ENCODE measurements at places on chromosomes 13 and 19.
A peak's percentile ranks its signal among the peaks of the same experiment; 100 is the strongest.

DNA sequence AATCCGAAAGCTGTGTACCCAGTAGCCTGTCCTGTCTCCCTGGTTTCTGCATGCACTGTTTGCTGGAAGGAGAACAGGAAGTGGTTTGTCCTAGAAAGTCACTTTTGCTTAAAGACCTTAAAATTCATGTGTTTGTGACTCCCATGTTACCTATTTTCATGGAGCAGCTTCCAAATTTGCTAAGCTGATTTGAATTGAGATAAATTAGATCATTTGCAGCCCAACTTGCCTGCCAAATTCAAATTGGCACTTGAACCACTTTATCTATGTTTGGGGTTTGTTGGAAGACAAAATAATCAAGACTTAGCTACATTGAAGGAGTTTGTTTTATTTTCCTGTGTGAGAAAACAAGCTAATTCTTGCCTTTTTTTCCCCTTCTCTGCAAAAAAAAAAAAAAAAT lies 532.5 kb downstream of the DIAPH3 start:
- no peak for DNase-seq

- peak; percentile 84 for DNase-seq
Observed at GRCh38 chr19:15629003-15629880, 11.5 kb upstream of the CYP4F3 start.

GRCh38 chr13:96294930-96295881 lies 205.3 kb downstream of the HS6ST3 start:
- DNase-seq: no peak

- DNase-seq: no peak
Observed at GRCh38 chr13:77811381-77811780, 107.2 kb downstream of the EDNRB start.

DNA sequence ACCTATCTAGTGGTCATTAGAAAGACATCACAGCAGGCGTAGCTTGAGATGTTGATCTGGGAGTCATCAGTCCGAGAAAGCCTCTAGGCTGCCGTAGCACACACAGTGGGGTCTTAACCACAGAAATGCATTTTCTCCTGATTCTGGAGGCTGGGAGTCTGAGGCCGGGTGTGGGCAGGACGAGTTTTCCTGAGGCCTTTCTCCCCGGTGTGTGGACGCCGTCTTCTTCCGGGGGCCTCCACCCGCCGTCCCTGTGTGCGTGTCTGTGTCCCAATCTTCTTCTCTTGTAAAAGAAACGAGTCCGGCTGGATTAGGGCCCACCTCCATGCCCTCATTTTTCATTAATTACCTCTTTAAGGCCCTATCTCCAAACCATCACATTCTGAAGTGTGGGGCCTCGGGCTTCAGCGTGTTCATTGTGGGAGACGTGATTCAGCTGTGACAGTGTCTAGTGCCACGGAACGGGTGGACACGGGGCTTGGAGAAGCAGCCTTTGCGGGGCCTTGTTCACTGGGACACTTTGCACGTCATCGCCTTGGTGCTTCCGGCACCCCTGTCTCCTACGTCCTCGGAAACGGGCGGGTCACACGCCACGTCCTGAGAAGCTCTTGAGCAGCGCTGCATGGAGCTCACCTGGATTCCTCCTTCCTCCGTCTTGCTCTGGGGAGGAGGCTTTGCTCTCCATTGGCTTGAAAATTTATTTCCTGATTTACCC lies 208.9 kb upstream of the SOX1 start:
- no peak for DNase-seq

- DNase-seq: no peak
Observed at GRCh38 chr13:48224701-48225100, 8.3 kb upstream of the ITM2B start.

DNA sequence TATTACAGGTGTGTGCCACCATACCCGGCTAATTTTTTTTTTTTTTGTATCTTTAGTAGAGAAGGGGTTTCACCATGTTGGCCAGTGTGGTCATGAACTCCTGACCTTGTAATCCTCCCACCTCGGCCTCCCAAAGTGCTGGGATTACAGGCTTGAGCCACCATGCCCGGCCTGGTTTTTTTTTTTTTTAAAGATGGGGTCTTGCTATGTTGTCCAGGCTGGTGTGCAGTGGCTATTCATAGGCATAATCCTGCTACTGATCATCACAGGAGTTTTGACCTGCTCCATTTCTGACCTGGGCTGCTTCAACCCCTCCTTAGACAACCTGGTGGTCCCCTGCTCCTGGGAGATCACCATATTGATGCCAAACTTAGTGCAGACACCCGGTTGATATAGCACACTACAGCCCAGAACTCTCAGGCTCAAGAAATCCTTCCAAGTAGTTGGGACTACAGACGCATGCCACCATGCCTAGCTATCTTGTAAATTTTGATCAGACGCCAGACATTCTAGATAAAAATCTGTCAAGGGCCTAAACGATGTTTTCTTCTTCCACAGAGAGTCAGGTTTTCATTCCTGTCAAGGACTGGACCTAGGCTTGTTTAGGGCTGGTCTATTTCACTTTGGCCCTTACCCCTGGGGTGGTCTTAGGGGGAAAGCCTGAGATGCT lies 9.5 kb downstream of the PLAUR start:
- no peak for DNase-seq

- no peak for DNase-seq
Observed at GRCh38 chr13:40189898-40190630, 476.4 kb downstream of the FOXO1 start.

DNA sequence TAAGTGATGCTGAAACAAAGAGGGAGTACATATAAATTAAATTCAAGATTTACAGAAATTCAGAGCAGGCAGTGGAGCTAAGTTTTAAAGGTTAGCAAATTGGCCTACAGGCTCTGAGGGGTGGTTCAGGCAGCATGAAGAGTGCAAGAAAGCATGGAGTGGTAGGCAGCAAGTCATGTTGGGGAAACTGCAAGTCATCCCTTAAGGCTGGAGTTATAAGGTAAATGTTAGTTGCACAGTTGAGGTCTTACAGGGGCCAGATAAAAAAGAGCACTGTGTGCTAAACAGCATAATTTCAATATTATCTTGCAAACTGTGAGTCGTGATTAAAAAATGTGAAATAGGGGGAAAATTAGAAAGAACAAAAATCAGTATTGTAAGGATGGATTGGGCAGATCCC lies 106.2 kb downstream of the VWA8 start:
- no peak for DNase-seq

DNA sequence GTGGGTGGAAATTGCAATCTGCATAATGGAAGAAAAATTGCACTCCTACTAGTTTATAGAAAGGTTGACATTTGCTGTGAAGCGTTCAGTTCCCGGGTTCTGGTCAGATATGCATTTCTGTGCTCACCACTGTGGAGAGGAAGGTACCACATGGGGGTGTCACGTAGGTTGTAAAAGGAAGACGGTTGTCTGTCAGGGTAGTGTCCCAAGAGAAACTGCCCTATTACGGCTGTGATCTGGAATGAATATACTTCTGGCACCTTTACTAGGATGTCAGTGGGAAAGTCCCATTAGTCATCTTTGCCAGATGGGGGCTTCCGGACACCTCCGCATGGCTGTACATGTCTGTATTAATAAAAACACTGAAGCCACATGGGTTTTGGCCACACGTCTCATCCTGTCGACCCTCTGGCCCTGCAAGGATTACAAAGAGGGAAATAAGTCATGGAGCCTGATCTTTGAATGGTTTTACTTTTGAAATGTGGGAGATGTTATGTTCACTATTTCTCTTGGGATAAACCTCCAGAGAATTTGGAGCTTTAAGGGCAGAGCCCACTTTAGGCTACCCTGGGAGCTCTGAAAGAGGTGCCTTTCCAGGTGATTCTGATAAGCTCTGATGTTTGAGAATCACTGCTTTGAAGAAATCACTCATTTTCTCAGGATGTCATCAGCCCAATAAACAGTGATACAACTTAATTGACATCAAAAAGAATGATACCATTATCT lies 133.9 kb downstream of the AKAP11 start:
- DNase-seq: peak; percentile 54

GRCh38 chr19:4208385-4209094 lies 20.8 kb upstream of the EBI3 start:
- DNase-seq: peak; percentile 56
